Central memory CD8-positive, alpha-beta T cell (primary cell): ENCODE measurements at places on chromosomes 2 and 18.

DNA sequence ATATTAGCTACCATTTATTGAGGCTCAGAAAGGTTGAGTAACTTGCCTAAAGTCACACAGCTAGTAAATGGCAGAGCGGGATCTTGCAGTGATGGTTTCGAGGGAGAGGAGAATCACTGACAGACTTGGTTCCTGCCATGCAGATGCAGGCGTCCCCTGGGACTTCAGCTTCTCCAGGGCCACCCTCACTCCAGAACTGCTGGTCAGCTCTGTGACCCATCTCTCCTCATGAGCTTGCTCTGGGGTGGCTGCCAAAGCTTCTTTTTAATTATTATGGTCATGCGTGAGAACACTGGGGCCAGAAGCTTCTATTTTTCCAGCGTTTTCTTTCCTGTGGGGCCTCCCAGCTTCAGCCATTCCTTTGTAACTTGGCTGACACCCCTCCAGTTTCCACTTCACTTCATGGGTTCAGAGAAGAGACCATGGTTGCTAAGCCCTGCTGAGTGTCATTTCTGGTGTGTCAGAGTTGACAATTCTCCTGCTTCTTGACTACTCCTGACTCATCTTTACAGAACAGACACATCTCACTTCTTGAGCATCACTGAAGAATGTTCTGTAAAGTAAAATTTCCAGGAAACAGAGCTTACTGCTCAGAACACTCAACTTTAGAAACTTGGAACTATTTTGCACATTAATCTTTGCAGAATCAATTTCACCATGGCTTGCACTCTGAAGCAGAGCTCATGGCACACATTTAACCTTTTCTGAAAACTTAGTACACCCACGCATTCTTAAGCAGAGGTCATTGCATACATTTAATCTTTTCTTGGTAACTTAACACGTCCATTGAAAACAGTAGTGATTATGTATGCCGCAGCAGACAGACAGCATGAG, 70.4 kb downstream of the IL1R2 start:
- H3K4me3 ChIP-seq = no peak overlapping the region
- H3K27ac ChIP-seq = no peak overlapping the region
- no peaks in the 10 kb centered on the region for H3K4me1 ChIP-seq
- no peaks in the 10 kb centered on the region for H3K36me3 ChIP-seq
- no peak for DNase-seq

DNA sequence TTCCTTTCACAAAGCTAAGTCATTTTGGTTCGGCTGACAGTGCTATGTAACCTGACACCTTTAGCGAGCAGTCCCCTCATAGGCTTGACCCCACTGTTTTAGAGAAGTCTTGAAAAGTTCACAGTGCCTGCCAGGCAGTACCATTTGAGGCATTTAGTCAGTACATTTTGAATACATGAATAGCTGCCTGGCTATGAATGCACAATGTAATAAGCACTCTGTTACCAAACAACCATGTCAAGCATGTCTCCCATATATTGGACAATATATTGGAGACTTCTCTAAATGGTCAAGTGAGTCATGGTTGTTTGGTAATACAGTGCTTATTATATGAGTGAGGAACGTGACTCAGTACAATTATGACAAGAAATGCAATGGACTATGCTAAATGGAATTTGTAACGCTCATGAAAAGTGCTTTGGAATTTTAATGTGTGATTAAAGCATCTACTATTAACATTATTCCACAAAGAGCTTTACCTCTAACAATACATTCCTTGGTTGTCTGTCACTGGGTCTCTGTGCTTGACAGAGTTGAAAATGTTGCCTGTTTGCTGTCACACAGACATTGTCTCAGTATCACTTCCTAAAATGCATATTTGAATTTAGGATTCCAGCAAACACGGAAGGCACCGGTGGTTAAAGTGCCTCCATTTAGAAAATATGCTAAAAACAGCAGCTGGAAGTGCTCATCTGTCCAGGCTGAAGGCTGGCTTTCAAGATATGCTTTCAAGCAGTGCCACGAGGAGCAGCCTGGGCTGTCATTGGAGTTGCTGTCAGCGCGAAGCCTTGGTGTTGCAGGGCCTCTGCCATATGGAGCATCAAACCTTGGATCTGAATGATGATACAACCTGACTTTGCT, 458.6 kb downstream of the FBXO15 start:
- no peak overlapping the region for H3K4me3 ChIP-seq
- H3K27me3 ChIP-seq = no peaks in the 10 kb centered on the region

- H3K4me1 ChIP-seq = no peaks in the 10 kb centered on the region
- no peaks in the 10 kb centered on the region for H3K27me3 ChIP-seq
- H3K36me3 ChIP-seq = peaks cover 1% of the 10 kb centered on the region
- H3K4me3 ChIP-seq = no peak overlapping the region
- H3K27ac ChIP-seq = no peak overlapping the region
- no peak for DNase-seq
Observed at GRCh38 chr2:211416373-211416772, 860.0 kb downstream of the CPS1 start.

GRCh38 chr2:10390369-10390801, 57.7 kb downstream of the ODC1 start:
- H3K27ac ChIP-seq = no peak overlapping the region
- H3K36me3 ChIP-seq = peaks cover 5% of the 10 kb centered on the region
- H3K27me3 ChIP-seq = no peaks in the 10 kb centered on the region

GRCh38 chr18:35515460-35516130, 17.8 kb upstream of the INO80C start:
- no peak for DNase-seq
- H3K4me1 ChIP-seq = no peaks in the 10 kb centered on the region
- no peaks in the 10 kb centered on the region for H3K36me3 ChIP-seq
- H3K27me3 ChIP-seq = no peaks in the 10 kb centered on the region
- no peak overlapping the region for H3K27ac ChIP-seq
- no peak overlapping the region for H3K4me3 ChIP-seq

- peak overlapping the region; percentile 12 for H3K27ac ChIP-seq
- H3K4me3 ChIP-seq = no peak overlapping the region
- H3K36me3 ChIP-seq = peaks cover 48% of the 10 kb centered on the region
- H3K27me3 ChIP-seq = no peaks in the 10 kb centered on the region
- peaks cover 27% of the 10 kb centered on the region for H3K4me1 ChIP-seq
- DNase-seq = no peak
Observed at GRCh38 chr2:118010473-118010872, 3.4 kb downstream of the CCDC93 start.

- peak overlapping the region; percentile 85 for H3K4me3 ChIP-seq
- no peaks in the 10 kb centered on the region for H3K27me3 ChIP-seq
- peaks cover 17% of the 10 kb centered on the region for H3K4me1 ChIP-seq
- H3K36me3 ChIP-seq = peaks cover 6% of the 10 kb centered on the region
- no peak for DNase-seq
- H3K27ac ChIP-seq = peak overlapping the region; percentile 65
Observed at GRCh38 chr2:42567806-42568400, 529 bp upstream of the MTA3 start.

DNA sequence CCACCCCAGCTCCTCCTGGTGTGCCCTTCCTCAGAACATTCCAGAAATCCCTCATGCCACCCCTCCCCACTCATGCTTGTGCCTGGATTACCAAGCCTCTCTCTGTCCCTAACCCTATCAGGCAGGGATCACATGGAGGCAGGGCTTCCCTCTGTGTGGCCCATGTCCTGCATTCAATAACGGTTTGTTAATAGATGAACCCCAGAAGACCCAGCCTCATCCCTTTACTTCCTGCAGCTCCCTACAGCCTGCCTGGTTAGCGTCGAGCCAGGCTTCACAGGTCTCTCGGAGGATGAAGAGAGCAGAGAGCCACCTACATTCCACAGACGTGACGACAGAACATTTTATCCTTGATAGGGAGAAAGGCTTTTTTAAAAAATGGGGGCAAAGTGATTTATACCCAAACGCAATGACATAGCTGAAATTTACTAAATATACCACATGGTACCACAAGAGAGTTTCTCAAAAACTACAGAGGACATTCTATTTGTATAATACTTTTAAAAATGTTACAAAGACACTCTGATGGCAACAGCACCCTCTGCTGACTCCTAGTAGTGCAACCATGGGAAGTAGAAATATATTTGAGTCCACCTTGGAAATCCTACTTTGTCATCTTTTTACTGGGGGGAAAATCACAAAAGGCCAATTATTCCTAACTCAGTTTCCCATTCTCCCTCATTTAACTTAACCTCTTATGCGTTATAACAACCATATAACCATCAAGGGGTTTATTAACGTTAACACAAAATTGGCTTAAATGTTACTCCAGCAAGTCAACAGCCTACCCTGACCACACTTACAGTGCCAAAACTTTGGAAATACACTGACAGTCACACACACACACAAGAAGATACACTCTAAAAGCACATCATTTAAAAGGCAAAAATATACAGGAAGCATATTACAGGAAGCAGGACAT, 30.7 kb downstream of the FBXO15 start:
- H3K4me1 ChIP-seq = no peaks in the 10 kb centered on the region
- no peak for DNase-seq
- H3K27me3 ChIP-seq = no peaks in the 10 kb centered on the region
- H3K4me3 ChIP-seq = no peak overlapping the region
- no peak overlapping the region for H3K27ac ChIP-seq

- H3K4me3 ChIP-seq = no peak overlapping the region
- H3K36me3 ChIP-seq = peaks cover 10% of the 10 kb centered on the region
- DNase-seq = no peak
Observed at GRCh38 chr18:22285361-22286140, 116.2 kb downstream of the GATA6 start.

DNA sequence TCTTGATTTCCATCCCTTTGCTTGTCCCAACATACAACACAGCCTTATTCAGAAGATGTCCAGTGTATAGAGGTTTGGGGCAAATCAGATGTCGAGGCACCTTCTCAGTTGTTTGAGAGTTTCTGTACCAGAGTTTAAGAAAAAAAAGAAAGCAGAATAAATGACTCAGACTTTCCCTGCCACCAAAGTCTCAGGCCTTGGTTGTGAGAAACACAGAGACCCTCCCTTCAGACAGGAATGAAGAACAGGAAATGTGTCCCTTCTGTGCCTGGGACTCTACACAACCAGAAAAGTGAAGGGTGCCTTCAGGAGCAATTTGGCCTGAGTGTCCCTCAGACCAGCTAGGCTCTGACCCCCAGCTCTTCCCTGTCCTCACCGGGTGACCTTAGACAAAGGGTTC, 37.3 kb upstream of the REL start:
- no peaks in the 10 kb centered on the region for H3K27me3 ChIP-seq
- no peaks in the 10 kb centered on the region for H3K36me3 ChIP-seq
- no peak overlapping the region for H3K27ac ChIP-seq
- peaks cover 9% of the 10 kb centered on the region for H3K4me1 ChIP-seq
- DNase-seq = no peak

DNA sequence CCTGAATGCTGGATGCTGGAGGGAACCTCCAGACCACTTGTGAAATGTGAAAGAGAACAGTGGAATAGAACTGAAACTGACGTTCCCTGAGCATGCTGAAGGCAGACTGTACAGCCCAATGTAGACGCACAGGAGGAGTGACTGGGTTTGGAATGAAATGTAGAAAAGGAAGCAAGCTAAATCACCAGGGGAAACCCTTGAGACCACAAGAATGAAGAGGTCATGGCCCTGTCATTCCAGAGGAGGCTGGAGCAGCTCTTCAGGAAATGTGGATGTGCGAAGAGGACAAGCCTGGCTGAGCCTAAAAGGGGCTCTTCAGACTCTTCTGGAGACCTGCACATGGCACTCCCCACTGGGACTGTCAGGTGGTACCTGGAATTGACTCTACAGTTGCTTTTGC, 118.5 kb upstream of the ALPP start:
- no peaks in the 10 kb centered on the region for H3K4me1 ChIP-seq
- no peak for DNase-seq
- H3K27ac ChIP-seq = no peak overlapping the region
- peaks cover 11% of the 10 kb centered on the region for H3K36me3 ChIP-seq

DNA sequence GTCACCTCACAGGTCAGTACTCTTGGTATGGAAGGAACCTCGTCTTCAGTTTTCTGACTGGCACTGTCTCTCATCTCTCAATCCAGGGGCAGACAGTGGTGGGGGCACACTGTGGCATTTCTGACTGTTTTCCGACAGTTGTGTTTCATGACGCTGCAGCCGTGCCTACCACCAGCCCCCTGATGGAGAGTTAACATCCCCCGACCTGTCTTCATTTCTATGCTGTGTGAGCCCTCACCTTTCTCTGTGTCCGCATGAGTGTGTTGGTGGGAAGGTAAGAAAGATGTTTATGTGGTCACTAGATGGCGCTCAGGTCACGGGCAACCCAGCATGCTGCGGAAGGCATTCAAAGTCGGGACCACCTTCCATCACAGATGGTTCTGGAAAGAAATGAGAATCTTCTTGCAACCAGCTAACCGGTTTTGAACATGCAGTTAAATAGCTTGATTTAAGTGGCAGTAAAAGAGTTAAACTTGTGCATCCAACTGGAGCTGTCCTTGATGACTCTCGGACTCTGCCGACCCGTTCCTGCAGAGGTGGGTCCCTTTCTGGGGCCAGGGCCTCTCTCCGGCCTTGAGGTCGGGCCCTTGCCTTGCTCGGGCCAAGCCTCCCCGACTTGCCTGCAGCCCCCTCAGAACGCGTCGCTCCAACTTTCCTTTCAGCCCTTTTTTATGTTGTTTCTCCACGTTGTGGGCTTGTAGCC, 92.4 kb downstream of the DYSF start:
- H3K36me3 ChIP-seq = peaks cover 2% of the 10 kb centered on the region
- DNase-seq = no peak
- no peak overlapping the region for H3K27ac ChIP-seq
- H3K27me3 ChIP-seq = peaks cover 40% of the 10 kb centered on the region

GRCh38 chr2:53021292-53021691, 746.3 kb upstream of the CHAC2 start:
- no peak overlapping the region for H3K27ac ChIP-seq
- no peak for DNase-seq
- no peaks in the 10 kb centered on the region for H3K27me3 ChIP-seq
- H3K4me1 ChIP-seq = no peaks in the 10 kb centered on the region

DNA sequence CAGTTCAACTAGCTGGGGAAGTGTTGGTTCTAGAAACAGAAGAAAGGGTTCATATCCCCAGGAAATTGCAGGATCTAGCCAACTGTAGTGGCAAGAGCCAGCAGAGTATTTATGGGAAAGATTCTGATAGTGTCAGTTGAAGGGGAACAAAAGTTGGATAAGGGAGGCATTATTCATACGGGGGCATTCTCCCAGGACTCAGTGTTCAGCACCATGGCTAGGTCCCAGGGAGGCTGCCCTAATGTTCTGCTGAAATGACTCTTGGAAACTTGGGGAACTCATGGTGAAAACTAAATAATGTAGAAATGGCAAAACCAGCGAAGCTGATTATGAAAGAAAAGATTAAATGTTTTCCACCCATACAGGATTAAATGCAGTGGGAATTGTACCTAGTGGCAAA, 543.7 kb downstream of the TRIB2 start:
- no peaks in the 10 kb centered on the region for H3K36me3 ChIP-seq
- H3K4me3 ChIP-seq = no peak overlapping the region
- H3K27me3 ChIP-seq = no peaks in the 10 kb centered on the region
- H3K4me1 ChIP-seq = no peaks in the 10 kb centered on the region
- no peak for DNase-seq
- no peak overlapping the region for H3K27ac ChIP-seq
